ENCODE measurements at places on chromosomes 4 and X. TPM values are rescaled to one million over a fixed set of nuclear protein-coding genes. Genes with fewer than 3 reads are reported as not detected.
A peak's percentile ranks its signal among the peaks of the same experiment; 100 is the strongest.

- peak; percentile 8 for DNase-seq
These were observed 187.7 kb upstream of the NUDT10 start for GRCh38 chrX:51144828-51145442.

DNA sequence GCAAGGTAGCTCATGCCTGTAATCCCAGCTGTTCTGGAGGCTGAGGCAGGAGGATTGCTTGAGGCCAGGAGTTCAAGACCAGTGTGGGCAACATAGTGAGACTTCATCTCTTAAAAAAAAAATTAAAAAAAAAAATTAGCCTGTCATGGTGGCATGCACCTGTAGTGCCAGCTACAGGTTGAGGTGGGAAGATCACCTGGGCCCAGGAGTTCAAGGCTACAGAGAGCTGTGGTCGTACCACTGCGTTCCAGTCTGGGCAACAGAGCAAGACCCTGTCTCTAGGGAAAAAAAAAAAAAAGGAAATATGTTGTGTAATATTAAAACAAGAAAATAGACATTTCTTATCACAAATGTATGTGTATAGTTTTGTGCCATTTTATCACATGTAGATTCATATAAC lies 97.8 kb downstream of the LARP1B start:
- DNase-seq: no peak

DNA sequence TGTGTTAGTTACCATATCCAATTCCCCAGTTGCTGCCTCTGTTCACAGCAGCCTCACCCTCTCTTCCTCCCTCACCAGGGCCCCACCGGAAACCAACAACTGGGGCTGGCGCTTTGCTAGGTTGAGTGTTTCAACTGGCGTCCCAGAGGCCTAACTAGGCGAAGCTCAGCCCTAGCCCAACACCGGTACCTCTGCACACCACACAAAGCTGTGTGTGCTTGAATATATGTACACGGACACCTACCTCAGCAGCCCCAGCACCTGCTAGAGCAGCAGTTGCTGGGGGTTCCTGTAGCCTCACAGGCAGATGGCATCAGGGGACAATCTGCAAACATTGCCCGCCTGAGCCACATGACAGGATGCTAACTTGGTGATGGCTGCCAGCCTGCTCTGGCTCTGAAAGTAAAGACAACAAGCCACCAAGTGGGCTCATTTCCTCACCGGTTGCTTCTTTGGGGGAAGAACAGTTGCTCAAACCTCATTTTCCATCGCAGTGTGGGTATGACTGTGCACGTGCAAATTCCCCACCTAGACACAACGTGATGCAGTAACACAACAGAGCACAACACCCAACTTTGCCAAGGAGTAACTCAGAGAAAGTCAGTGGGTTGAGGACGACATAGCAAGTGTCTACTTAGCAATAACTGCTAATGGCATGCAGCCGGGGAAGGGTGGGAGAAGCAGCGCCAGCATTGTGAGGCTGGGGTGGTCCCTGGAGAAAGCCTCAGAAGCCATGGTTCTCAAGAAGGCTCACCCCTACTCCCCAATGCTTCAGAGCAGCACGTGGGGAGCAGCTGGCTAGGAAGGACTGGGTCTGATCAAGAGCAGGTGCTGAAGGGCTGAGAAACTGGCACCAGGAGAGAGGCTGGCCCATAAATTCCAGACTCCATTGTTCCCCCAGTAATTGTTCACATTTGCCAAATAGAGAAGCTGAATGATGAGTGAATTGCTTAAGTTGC lies 139.5 kb downstream of the SH3KBP1 start:
- no peak for DNase-seq

USP26 gene
- polyA plus RNA-seq: not detected

FGFR3 gene
- 3.8 TPM for polyA plus RNA-seq

OPRPN gene
- polyA plus RNA-seq: not detected

DNA sequence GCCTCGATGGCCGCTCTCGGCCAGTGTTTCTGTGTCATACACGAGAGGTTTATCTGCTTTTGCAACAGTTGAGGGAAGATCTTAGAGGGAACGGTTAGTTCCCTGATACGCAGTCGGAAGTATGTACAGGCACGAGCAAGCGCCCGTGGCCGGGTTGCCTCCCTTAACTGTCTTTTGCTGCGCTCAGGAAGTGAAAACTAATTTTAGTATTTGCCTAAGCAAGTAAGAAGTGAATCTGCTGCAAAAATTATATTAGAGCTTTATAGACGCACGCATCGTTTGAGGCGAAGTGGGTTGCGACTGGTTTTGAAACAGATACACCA lies 695 bp downstream of the MTM1 start:
- DNase-seq: no peak

AMTN gene
- not detected for polyA plus RNA-seq

DNA sequence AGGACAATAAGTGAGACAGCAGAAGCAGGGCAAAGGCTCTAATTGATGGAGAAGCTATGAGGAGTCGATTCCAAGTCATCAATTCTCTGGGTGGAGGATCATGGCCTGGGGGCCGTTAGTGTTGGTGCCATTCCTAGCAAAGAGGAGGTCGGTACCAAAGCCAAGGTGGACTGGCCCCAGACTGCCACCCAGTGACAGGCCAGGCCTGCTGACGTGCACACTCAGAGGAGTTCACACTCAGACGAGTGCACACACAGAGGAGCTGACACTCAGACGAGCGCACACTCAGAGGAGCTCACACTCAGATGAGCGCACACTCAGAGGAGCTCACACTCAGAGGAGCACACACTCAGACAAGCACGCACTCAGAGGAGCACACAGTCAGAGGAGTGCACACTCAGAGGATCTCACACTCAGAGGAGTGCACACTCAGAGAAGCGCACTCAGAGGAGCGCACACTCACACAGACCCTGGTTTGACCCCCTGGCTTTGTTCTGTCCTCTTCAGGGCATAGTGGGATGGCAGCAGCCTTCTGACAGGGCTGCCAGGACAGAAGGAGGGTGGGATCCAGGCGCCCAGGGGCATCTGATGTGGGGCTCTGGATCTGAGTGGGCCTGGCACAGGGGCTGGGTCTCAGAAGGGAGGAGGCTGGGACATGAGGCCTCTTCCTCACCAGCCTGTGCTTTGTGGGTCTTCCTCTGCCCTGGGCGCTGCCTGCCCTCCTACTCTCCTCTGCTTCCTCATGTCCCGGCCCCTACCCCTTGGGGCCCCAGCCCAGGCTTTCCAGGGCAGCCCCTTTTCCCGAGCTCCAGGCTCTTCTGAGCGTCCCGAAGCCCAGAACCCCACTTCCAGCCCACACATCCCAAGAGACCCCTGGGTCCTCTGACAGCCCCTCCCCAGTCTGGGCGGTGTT lies 41.7 kb upstream of the NKX1-1 start:
- no peak for DNase-seq

GRCh38 chr4:171348090-171348489 lies 465.1 kb upstream of the GALNTL6 start:
- no peak for DNase-seq

TKTL2 gene
- not detected for polyA plus RNA-seq

SERPINA7 gene
- not detected for polyA plus RNA-seq

- no peak for DNase-seq
These were observed 121.3 kb downstream of the SNCA start for GRCh38 chr4:89715631-89716030.

DNA sequence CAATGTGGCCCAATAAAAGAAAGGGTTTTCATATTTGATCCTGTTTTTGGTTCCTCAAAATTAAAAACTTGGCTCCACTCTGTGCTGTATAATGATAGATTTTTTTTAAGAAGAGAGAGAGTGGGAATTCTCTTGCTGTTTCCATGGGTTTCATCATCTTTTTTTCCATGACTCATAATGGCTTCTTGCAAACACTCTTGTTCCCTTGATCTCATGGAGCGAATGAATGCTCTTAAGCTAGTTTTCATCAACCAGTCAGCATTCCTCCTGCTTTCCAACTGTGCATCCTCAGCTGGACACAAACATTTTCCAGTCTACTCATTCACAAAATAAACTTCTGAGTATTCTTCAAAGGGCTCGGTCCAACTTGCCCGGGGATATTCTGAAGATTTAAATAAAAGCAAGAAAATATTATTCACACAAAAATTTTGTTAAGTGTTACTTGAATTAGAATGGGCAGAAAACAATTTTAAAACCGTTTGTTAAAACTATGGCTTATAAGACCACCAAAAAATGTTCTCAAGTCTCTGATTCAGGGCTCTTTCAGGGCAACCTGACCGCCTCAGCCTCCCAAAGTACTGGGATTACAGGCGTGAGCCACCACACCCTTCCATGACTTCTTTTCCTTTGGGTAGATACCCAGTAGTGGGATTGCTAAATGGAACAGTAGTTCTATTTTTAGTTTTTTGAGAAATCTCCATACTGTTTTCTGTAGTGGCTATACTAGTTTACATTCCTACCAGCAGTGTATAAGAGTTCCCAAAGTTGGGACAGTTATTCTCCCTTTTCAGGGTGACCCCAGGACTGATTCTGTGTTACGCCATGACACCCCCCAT lies 64.7 kb downstream of the TMEM156 start:
- DNase-seq: no peak

GRCh38 chr4:2830632-2831610 lies 12.7 kb upstream of the ADD1 start:
- no peak for DNase-seq

CD38 gene
- 9.1 TPM for polyA plus RNA-seq

DNA sequence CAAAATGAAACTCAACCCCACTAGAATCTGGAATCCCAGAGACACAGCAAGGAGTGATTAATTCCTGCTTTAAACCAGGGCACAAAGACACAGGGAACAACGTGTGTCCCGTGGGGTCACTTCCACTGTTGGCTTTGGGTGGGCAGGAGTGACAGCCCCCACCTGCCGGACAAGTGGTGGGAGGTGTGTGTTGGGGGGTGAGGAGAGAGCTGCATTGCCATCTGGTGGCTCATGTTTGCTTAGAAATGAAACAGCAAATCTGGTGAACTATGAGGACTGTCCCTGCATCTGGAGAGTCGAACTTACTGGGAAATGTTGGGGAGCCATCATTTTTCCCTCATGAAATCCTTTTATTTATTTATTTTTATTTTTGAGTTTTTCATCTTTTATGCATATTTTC lies 75.9 kb upstream of the AFAP1 start:
- DNase-seq: peak; percentile 16

ADGRL3 gene
- polyA plus RNA-seq: 0.05 TPM

DNA sequence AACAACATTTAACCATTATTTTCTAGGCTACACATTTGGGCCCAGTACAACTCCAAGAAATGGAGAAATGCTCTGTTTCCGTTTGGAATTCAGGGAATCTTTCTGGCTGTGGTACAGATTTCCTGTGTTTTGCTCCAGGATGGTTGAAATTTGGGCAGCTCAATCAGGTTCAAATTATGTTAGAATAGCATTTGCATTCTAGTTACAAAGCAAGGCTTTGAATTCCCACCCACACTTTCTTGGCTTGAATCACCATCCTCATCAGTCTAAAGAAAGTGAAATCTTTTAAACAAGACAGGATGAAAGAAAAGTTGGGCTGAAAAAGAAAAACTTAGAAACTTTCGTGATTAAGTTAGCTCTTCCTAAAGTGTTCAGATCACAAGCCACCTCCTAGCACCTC lies 98.1 kb upstream of the VCX3B start:
- no peak for DNase-seq

- DNase-seq: no peak
These were observed 1.5 kb upstream of the EIF4E start for GRCh38 chr4:98930311-98930865.

DNA sequence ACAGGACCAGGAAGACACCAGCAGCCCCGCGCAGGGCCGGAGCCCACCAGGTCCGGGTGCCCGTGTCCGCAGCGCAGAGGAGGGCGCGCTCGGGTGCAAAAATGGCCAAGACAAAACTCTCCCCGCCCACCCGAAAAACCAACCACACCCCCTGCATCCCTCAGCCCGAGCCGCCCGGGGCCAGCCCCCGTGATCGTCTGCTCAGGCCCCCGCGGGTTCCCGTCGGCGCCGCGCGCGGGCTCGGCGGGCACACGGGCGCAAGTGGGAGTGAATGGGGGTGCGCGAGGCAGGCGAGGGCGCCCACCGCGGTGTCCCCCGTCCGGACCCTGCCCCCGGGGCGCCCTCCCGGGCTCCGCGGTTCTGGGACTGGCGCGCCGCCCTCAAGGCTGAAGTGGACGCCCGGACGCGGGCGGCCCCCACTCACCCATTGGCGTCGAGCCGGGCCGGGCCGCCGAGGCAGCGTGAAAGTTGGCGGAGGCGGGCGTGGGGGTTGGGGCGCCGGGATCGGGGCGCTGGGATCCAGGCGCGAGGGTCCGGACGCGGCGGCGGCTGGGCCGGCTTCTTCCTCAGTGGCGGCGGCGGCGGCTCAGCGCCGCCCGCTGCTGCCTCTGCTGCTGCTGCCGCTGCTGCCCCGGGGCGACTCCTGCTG lies 393 bp downstream of the SH3KBP1 start:
- DNase-seq: peak; percentile 48

HS3ST1 gene
- polyA plus RNA-seq: 0.07 TPM

TRIM75 gene
- polyA plus RNA-seq: not detected

- no peak for DNase-seq
These were observed 49.7 kb upstream of the GPRIN3 start for GRCh38 chr4:89357340-89357739.

TMEM184C gene
- 17.6 TPM for polyA plus RNA-seq

DNA sequence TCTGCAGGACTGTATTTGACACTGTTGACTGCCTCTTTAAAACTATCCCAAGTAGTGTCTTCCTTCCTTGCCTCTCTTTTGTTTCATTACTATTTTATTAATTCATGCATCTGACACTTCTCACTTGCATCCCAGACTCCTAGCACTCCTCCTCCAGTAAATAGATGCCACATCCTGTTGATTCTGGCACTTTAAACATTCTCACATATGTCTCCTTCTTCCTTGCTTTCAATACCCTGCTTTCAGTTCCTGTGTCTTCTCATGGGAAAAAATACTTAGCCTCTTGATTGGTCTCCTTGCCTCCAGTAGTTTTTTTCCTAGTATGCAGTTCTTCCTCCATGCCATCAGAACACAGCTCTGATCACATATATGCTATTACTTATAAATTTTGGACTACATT lies 5.1 kb downstream of the RNF128 start:
- DNase-seq: no peak

GATA1 gene
- not detected for polyA plus RNA-seq

GRCh38 chrX:49198540-49199314 lies 1.3 kb downstream of the SYP start:
- DNase-seq: no peak

OCIAD2 gene
- polyA plus RNA-seq: 174 TPM

- no peak for DNase-seq
These were observed 229.5 kb downstream of the MAPK10 start for GRCh38 chr4:86130160-86130933.

CHRDL1 gene
- not detected for polyA plus RNA-seq

DNA sequence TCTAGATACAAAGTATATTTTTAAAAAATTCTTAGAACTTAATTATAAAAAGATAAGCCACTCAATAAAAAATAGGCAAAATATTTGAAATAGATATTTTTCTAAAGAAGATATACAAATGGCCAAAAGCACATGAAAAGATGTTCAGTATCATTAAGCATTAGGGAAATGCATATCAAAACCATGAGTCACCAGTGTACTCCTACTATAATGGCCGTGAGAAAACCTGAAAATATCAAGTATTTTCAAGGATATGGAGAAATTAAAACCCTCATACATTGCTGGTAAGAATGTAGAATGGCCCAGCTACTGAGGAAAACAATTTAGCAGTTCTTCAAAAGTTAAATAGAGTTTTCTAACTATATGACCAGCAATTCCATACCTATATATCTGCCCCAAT lies 337.9 kb downstream of the CAMK2D start:
- DNase-seq: no peak
